ENCODE measurements at places on chromosomes 3 and 15. TPM values are rescaled to one million over a fixed set of nuclear protein-coding genes. Genes with fewer than 3 reads are reported as not detected.

Gene STRIT1
- total RNA-seq: not detected

Gene ERICH6
- total RNA-seq: 0.28 TPM

Gene ECE2
- total RNA-seq: not detected

Gene ADAMTS7
- total RNA-seq: 1.0 TPM

Gene CFAP100
- not detected for total RNA-seq
